ENCODE measurements at places on chromosomes 16 and 17. TPM values are rescaled to one million over a fixed set of nuclear protein-coding genes. Genes with fewer than 3 reads are reported as not detected.

DNA sequence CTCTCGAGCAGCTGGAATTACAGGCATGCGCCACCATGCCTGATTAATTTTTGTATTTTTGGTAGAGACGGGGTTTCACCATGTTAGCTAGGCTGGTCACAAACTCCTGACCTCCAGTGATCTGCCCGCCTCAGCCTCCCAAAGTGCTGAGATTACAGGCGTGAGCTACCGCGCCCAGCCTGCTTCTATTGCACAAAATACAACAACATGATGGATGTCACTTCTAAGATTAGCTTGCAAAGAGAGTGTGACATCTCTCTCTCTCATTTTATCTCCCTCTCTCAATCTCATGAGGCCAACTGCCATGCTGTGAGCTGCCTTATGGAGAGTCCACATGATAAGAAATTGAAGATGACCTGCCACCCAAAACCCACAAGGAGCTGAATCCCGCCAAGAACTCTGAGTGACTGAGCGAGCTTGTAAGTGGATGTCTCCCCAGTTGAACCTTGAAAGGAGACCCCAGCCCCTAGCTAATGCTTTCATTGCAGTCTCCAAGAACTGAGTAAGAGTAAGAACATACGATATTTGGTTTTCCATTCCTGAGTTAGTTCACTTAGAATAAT is 458.5 kb downstream of the RBFOX1 start:
- no peak for DNase-seq

TNS4 gene
- total RNA-seq: 1,865 TPM

SLC43A2 gene
- 14.5 TPM for total RNA-seq

- DNase-seq: no peak
Observed at GRCh38 chr17:4009186-4009785, 45.0 kb upstream of the ATP2A3 start.

TRIM47 gene
- 62.5 TPM for total RNA-seq

PDILT gene
- total RNA-seq: not detected

GRCh38 chr16:20310421-20311395 is 16.6 kb downstream of the GP2 start:
- DNase-seq: no peak

TPSD1 gene
- 2.0 TPM for total RNA-seq

MVP gene
- 94.1 TPM for total RNA-seq

FGF11 gene
- total RNA-seq: 14.2 TPM

GRCh38 chr17:4719684-4720221 is 9.3 kb downstream of the ARRB2 start:
- no peak for DNase-seq

DNA sequence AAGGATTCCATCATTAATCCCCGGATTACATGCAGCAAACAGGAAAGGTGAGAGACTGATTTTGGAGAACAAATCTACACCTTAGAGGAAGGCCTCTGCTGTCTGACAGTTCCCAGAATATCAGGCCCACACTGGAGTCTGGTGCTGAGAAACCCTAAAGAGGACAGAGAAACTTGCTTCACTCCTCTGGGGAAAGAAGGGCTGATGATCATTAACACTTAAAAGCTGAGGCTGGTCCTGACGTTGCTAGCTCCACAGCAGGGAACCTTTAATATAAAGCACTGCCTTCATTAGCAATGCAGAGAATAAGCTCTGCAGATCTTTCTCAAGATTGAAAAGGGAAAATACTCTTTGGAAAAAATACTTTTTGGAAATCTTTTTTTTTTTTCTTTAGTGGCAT is 1472.4 kb upstream of the GOT2 start:
- no peak for DNase-seq

TMED6 gene
- not detected for total RNA-seq

KRT37 gene
- not detected for total RNA-seq

GRCh38 chr16:89506791-89507191 is 1.4 kb upstream of the SPG7 start:
- DNase-seq: no peak

CCL22 gene
- total RNA-seq: 3.0 TPM

GRCh38 chr16:73237601-73238000 is 189.7 kb upstream of the ZFHX3 start:
- no peak for DNase-seq

- DNase-seq: no peak
Observed at GRCh38 chr16:1961651-1962067, 2.3 kb downstream of the NDUFB10 start.

NLGN2 gene
- total RNA-seq: 6.5 TPM

GRCh38 chr17:31857920-31858641 is 963 bp downstream of the COPRS start:
- DNase-seq: no peak

GRCh38 chr16:30084816-30085159 is 6.9 kb downstream of the TBX6 start:
- no peak for DNase-seq

- DNase-seq: no peak
Observed at GRCh38 chr17:39236981-39237441, 11.3 kb upstream of the STAC2 start.

GRCh38 chr17:34757611-34758010 is 178.2 kb downstream of the TMEM132E start:
- DNase-seq: peak; percentile 54

GRCh38 chr16:23283571-23283970 is 18.5 kb upstream of the SCNN1B start:
- no peak for DNase-seq

DNA sequence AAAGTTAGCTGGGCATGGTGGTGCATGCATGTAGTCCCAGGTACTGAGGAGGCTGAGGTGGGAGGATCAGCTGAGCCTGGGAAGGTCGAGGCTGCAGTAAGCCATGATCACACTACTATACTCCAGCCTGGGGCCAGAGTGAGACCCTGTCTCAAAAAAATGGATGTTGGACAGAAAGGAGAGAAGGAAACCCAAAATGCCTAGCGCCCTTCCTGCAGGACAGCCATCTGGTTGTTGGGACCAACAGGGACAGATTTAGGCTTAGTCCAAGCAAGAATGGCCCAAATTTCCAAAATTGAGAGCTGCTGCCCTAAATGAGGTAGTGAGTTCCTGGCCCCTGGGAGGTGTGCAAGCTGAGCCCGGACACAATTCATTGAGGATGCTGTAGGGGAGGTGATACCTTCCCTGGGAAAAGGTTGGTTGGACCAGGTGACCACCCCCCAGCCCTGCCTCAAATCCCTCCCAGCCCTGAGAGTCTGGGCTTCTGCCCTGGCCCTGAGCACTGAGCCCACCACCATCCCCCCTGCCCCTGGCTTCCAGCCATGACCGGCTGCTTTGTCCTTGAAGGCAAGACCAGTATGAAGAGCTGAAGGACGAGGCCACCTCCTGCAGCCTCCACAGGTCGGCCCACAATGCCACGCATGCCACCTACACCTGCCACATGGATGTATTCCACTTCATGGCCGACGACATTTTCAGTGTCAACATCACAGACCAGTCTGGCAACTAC is 35.1 kb downstream of the IL21R start:
- no peak for DNase-seq

LAT gene
- 0.88 TPM for total RNA-seq

DNA sequence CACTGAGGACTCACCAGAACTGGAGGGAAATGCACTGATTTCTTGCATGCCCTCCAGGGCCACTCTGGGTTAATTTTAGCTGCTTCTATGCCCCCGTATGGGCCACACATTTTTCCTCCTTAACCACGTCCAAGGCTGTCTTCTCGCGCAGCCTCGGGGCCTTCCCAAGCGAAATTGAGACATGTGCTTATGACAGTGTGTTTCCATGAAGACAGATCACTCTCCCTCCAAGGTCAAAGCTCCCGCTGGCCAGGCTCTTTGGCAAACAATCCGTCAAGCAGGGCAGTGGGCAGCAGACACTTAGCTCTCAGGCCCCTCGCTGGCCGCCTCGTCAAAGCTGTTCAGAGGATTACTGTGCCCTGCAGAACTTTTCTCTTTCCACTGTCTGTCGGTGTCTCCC is 243.0 kb upstream of the N4BP1 start:
- DNase-seq: no peak

SCN4A gene
- 0.80 TPM for total RNA-seq

PDE6G gene
- not detected for total RNA-seq

DNA sequence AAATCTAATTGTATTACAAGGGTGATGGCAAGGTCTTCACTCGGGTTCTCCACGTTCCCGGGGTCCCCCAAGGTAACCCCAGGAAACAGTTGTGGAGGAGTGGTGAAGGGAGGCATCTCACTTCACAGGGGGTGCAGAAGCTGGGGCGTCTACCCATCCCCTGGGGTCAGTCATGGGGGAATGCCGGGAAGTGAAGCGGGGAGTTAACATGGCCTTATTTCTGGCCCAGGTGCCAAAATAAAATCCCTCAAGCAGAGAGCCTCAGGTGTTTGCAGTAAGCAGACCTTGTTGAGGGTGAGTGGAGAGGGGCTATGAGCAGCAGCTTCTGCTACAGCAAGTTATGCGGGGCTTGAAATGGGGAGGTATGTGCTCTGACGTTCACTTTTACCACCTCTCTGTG is 9.0 kb upstream of the ATP2C2 start:
- DNase-seq: no peak

- no peak for DNase-seq
Observed at GRCh38 chr16:86080131-86080875, 181.3 kb downstream of the IRF8 start.

DOC2B gene
- total RNA-seq: 2.0 TPM

DNA sequence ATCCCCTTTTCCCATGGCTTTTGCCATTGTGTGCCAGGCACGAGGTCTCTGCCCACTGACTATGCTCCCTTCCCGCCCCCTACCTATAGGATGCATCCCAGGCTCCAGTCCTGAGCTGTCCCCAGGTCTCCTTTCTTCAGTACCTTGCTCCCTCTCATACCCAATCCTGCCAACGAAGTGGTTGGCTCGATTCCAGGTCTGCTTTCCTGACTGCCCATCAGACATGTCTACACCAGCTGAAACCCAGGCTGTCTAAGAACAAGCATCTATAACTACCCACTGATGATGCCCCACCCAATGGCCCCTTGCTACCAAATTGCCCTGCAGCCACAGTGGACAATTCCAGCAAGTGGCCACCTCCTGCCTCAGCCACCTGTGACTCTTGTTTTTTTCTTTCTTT is 479.1 kb downstream of the SOX9 start:
- DNase-seq: no peak

STX1B gene
- 0.32 TPM for total RNA-seq

DNA sequence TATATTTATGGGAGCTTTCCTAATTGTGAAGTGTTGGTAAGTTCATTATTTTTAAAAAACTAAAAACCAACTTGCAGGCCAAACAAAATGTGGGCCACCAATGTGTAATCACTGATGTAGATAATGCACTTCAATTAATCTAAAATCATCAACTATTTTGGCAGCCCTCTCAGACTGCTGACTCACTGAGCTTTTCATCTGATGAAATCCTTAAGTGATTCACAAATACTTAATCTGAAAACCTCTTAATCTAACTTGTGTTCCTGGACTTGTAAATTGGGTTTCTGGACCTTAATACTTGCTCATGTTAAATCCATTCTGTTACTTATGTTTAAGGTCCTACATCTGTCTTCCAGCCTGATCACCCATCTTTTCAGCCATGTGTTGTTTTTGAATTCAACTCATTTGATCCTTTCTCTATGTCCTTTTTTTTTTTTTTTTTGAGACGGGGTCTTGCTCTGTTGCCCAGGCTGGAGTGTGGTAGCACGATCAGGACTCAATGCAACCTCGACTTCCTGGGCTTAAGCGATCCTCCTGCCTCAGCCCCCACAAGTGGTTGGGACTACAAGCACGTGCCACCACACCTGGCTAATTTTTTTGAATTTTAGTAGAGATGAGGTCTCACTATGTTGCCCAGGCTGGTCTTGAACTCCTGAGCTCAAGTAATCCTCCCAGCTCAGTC is 39.0 kb downstream of the PRKCB start:
- no peak for DNase-seq

- DNase-seq: no peak
Observed at GRCh38 chr17:76420356-76421043, 32.5 kb downstream of the UBE2O start.

Data from lower leg skin (tissue), 4 donors.